ENCODE measurements at places on chromosomes 5 and 9. TPM values are rescaled to one million over a fixed set of nuclear protein-coding genes. Genes with fewer than 3 reads are reported as not detected.

FRMD3 gene
- total RNA-seq = 31.2 TPM

ANKRA2 gene
- total RNA-seq = 46.7 TPM

DND1 gene
- total RNA-seq = 1.3 TPM

SLC4A9 gene
- total RNA-seq = not detected

DRD1 gene
- not detected for total RNA-seq

DNA sequence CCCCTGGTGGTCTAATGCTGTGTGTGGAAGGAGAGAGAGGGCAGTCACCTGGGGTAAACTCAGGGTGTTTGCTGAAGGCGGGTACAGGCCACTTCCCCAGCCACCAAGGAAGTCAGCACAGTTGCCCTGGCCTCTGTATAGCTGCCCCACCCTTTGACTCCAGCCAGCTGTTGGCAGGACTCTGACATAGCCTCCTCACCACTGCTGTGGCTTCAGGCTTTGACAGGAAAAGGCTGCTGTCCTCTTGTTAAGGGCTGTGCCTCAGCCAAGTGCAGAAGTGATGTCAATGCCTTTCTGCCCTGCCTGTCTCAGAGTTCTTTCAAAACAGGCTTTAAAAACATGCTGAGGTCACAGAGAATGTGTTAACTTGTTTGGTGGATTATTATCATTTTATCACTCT lies 487.2 kb upstream of the KLF4 start:
- peak; percentile 15 for DNase-seq

DNA sequence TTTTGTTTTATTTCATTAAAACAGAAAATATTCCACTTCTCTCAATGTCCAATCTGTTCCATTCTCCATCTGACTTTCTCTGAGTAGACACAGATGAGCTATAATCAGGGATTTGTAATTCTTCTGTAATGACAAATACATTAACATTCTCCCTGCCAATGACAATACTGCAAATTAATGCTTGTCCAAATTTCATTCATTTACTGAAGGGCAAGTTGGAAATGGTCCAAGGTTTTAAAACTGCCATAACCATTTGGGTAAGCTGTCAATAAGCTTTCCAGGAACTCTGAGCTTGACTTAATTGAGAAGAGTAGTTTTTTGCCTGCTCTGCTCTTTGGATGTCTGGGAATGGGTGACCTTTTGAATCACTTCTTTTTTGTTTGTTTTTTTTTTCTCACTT lies 253.5 kb downstream of the DMRTA1 start:
- no peak for DNase-seq

DNA sequence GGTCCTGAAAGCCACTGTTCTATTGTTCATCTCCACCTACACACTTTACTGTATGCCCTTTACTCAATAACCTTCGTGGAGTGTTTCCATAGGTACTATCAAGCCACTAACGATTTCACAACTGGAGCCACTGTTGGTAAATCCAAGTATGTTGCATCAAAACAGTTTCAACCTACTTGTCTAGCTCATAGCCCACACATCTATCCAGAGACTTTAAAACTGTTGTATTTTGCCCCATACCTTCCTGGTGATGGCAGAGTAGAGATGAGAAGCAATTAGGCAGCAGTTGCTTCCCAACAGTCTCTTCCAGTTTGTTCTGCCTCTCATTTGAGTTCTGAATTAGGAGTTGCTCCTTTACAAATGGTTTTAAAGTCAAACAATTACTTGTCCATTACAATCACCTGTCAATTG lies 607 bp downstream of the FAXDC2 start:
- no peak for DNase-seq

GRCh38 chr5:153893817-153894216 lies 144.9 kb downstream of the FAM114A2 start:
- DNase-seq = no peak

- no peak for DNase-seq
Measured at GRCh38 chr9:108224716-108225115, 631.1 kb downstream of the ACTL7B start.
